ENCODE measurements at places on chromosomes 2 and 18.

DNA sequence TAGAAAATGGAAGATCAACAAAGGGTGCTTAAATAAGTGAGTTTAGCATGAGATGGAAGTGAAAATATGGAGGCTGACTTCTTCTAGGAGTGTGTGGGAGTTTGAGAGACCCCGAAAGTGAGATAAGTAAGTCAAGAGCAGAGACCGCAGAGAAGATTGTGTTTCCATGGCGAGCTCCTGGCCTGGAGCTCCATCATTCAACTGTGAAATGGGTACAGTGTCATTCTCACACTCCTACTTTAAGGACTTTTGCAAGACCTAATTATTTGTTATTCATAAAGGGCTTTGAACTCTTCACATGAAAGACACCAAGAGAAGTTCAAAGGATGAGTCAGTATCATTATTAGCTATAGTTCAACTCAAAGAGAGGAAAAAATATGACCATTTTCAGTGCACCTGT, 134.2 kb upstream of the PIK3C3 start:
- no peak for DNase-seq

- peak; percentile 51 for DNase-seq
Observed at GRCh38 chr18:45725336-45725735, 1.4 kb downstream of the SLC14A1 start.

GRCh38 chr2:222865301-222865700, 4.5 kb downstream of the ACSL3 start:
- DNase-seq, result no peak

DNA sequence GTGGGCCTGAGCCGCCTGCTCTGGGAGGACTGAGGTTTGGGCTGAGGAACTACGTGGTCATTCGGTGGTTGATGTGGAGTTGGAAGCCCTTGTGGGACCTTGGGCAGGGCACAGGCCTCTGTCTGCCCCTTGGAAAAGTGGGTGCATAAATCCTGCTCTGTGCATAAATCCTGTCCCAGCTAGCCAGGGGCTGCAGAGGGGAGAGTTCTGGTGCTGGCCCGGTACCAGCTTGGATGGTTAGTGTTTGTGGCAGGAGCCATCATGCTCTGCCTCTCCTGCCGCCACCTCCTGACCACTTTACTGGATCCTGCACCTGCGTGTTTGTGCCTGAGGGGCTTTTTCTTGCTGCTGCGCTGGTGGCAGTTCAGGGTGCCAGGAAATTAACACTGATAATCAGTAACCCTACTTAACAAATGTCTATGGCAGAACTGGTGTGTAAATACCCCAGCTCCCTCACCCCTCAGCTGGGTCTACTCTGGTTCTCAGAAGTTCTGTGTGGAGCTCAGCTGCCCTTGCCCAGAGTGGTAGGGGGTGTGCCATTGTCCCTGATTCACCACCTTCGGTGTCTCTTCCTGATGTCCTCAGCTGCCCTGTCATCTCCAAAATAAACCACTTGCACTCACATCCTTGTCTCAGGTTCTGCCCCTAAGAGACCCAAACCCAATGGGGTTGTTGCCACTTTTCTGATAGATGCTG, 156.8 kb downstream of the GLI2 start:
- no peak for DNase-seq

- DNase-seq, result no peak
Observed at GRCh38 chr2:202771741-202772460, 99.7 kb downstream of the ICA1L start.

DNA sequence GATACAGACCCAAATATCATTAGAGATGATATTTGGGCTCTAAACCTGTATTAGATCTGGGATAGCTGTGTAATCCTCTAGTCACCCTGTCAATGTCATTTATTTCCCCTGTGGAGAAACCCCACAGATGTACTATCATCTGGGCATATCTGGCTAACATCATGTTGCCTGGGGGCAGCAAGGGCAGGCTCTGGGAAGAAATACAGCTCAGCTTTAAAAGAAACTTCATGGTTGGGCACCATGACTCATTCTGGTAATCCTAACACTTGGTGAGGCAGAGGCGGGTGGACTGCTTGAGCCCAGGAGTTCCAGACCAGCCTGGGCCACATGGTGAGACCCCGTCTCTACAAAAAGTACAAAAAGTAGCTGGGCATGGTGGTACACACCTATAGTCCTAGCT, 282.5 kb downstream of the SLC8A1 start:
- DNase-seq, result no peak

DNA sequence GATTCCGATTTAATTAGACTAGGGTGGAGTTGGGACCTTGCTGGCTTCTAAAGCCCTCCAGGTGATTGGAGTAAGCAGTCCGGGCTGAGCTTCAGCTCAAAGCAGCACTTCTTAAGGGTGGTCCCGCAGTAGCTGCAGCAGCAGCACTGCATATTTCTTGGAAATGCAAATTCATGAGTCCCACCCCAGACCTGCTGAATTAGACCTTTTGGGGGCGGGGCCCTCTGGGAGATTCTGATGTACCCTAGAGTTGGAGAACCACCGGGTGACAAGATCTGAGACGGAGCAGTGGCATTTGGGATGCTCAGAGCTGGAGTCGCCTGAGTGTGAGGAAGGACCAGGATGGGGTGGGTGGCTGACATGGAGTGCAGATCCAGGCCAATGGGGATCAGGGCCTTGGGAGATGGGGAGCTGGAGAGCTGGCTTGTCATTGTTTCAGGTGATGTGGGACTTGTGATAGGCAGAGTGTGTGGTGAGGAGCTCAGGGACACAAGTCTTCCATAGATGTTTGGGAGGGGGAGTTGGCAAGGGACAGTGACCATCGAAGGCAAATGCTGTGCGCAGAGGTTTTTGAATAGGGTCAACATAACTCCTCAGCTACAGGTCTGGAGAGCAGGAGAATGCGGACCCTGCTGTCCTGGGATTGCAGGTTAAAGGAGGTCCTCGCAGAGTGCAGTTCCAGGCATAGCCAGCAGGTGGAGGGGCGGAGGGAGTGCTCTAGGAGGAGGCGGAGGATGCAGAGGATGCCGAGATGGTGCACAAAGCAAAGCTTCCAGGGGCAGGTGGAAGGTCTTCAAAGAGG, 130.9 kb upstream of the RAB12 start:
- peak; percentile 60 for DNase-seq

DNA sequence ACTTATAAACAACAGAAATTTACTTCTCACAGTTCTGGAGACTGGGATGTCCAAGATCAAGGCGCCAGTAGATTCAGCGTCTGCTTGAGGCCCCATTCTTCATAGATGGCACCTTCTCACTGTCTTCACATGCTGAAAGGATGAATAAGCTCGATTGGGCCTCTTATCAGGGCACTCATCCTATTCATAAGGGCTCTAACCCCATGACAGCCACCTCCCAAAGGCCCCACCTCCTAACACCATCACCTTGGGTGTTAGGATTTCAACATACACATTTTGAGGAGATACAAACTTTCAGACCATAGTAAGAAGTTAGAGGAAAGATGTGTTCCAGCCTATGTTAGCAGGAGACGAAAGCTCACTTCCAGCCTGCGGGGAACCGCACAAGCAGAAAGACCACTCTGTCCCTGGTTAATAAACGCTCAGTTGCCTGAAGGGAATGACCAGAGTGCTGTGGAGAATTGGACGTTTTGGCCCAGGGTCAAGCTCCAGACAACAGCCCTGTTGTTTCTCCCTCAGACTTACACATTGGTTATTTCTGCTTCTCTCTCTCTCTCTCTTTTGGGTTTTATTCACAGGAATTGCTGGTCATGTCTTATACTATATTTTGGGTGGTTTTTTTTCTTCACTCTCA, 90.3 kb downstream of the MAPRE2 start:
- DNase-seq, result no peak

GRCh38 chr2:59754011-59754735, 799.3 kb downstream of the BCL11A start:
- DNase-seq, result no peak

- no peak for DNase-seq
Observed at GRCh38 chr2:58866946-58867345, 625.8 kb upstream of the FANCL start.

- no peak for DNase-seq
Observed at GRCh38 chr18:7256618-7257425, 25.9 kb downstream of the LRRC30 start.

DNA sequence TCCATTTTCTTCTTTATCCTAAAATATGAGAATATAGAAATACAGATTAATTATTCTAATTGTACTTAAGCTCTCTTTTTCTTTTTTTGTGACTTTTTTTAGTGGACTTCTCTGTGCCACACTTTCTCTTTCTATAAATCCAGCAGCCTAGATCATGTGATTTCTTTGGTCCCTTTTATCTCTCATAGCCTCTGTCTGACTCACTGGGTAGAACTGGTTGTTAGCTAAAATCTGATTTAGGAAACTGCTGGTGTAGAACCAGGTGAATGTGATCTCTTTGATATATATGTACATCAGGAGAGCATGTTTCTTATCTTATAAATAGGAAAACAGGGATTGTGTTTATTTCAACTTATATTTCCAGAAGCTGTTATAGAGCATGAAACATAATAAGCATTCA, 54.9 kb downstream of the VRK2 start:
- no peak for DNase-seq

GRCh38 chr2:21163213-21163612, 39.4 kb downstream of the TDRD15 start:
- no peak for DNase-seq

GRCh38 chr2:29322011-29322410, 206.8 kb downstream of the CLIP4 start:
- no peak for DNase-seq

DNA sequence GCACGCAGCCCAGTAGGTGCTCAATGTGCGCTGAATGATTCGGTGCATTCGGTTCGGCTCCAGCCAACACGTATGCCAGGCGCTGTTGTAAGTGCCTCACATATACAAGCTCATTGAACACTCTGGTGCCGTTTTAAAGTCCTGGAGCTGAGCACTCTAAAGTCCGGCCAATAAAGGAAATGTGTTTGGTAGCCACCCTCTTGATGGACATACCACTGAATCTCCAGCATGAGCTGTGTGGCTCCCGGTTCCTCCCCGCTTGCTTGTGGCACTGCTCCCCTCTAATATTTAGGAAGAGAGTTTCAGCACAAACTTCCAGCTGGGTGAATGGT, 112.1 kb downstream of the MCFD2 start:
- DNase-seq, result no peak

GRCh38 chr18:6543330-6543908, 128.7 kb upstream of the L3MBTL4 start:
- DNase-seq, result no peak

DNA sequence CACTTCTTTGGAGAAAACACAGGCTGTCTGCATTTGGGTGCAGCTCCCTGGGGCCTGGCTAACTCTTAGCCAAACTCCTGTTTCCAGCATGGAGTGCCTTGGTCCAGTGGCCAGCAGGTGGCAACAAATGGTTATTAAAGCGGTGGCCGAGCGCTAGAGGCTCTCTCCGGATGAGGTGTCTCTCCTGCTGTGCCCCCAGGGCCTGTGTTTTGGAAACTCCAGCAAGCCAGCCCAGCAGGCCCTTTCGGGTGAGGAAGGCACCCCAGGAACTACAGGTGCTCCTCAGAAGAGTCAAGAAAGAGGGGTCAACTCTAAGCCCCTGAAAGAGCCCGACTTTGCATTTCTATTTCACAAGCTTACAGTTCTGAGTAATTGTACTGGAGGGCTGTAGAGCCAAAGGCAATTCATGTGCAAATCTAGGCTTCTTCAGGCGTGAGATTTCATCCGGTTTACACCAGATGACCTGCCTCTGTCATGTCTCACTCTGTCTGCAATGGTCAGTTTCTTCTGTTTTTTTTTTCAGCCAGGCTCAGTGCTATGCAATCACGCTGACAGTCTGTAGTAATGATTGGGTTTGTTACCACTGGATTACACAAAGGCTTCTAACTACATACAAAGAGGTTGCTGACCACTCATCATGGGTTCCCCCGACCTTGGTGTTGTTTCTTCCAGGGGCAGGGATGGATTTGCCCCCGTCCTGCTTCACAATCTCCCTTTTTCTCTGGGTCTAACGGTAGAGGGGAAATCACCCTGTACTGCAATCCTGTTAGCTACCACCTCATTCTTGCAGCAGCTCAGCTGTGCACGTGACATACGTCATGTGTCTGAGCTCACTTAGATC, 7.6 kb upstream of the CHRNA1 start:
- no peak for DNase-seq

DNA sequence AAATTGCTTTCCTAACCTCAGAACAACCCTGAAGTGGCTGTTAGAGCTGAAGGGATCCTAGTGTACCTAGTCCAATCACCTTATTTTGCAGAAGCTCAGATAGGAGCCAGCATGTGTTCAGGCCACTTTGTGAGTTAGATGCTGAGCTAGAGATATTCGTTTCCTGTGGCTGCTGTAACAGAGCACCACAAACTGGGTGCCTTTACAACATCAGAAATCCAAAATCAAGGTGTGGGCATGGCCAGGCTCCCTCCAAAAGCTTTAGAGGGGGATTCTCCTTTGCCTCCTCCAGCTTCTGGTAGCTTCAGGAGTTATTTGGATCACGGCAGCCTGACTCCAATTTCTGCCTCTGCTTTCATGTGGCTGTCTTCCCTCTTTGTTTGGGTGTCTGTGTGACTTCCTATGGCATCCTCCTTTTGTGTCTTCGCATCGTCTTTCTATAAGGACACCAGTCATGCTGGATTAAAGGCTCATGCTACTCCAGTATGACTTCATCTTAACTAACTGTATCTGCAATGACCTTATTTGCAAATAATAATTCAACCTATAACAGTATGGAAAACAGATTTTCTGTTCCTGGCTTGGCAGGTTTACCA, 86.3 kb upstream of the TGFA start:
- DNase-seq, result no peak

- DNase-seq, result no peak
Observed at GRCh38 chr2:177180269-177181000, 32.2 kb upstream of the HNRNPA3 start.

GRCh38 chr2:181036848-181037603, 56.6 kb downstream of the UBE2E3 start:
- DNase-seq, result no peak

DNA sequence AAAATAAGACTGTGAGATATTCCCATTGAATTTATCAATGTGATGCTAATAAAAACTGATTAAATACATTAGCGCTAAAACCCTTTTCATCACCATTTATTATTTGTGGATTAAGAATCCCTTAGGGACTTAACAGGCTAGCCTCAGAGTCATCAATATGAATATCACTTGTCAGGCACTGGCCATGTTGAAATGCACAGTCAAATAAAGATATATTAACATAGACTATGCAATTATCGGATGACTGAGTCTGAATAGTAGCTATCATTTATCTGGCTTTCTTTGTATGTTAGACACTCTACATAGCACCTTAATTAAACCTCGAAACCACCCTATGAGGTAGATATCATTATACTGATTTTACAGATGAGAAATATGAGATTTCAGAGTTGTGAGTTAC, 213.6 kb downstream of the RDH14 start:
- no peak for DNase-seq

DNA sequence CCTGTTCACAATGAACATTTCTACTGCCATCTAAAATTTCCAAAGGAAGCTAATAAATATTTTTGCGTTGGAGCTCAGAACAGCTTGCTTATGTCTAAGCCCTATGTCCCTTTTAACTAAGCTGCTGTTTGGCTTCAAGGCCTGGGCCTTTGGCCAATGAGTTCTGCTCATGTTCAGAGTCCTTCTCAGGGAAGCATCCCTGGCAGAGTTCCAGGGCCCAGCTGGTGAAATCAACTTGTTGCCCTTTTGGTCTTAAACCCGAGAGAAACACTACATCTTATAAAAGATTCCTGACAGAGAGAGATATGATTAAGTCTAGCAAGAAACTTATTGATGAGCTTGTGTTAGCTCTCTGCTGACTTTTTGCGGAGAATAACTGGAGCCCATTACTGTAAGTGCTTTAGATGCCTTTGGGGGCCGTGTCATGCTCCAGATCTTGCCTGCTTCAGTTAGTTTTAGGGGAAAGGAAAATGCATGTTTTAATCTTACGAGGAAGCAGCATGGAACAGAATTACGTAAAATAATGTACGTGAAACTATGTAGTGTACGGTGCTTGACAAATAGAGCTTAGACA, 102.5 kb upstream of the NOSTRIN start:
- DNase-seq, result no peak
